ENCODE measurements at places on chromosomes 2 and 18. TPM values are rescaled to one million over a fixed set of nuclear protein-coding genes. Genes with fewer than 3 reads are reported as not detected.

The LYPD6 gene
- total RNA-seq: 0.42 TPM

The FOXD4L1 gene
- total RNA-seq: 2.5 TPM

DNA sequence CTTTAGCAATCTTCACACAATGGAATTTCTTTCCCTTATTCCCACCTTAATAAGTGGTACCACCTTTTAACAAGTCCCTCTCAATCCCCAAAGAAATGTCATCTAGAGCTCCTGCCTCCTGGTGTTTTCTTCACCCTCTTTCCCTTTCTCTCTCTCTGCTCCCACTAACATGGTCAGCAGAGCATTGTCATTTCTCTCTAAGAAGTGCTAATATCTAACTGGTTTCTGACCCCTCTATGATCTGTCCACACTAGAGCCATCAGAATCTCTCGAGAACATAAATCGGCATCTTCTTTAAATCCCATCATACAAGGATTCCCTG lies 161.2 kb upstream of the DTNA start:
- DNase-seq: no peak

The CACNB4 gene
- 0.33 TPM for total RNA-seq

The UGT1A10 gene
- not detected for total RNA-seq

The LIMS1 gene
- 29.5 TPM for total RNA-seq

- no peak for DNase-seq
Measured at GRCh38 chr2:181683518-181684453, 3.5 kb upstream of the NEUROD1 start.

DNA sequence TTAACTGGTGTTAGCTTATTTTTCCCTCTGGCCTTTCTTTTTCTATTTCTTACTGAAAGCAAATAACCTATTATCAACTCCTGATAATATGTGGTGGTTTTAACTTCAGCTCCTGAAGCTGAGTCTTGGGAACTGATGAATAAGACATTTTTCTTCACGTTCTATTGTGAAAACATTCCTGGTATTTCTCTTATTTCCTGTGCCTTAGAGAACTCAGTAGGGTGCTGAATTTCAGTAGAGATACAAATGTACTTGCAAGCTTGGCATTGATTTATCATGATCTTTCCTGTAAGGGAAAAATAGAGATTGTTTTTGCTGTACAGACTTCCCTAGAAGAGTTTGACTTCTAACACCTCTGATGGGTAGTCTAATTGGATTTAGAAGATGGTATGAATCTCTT lies 52.8 kb upstream of the DCC start:
- no peak for DNase-seq

DNA sequence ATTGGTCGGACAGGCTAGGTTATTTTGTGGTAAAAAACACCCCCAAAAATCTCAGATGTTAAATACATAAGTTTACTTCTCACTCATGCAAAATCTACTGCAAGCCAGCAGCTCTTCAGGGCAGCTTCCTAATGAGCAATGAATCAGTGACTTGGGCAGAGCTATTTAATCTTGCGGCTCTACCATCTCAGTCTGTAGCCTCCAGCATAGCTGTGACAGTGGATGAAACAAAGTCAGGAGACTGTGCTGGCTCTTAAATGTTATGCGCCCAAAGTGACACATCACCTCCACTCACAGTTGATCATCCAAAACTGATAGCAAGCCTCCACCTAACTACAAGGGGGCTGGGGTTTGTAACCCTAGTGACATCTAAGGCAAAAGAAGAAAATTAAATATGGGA lies 571.9 kb downstream of the METTL4 start:
- DNase-seq: no peak

DNA sequence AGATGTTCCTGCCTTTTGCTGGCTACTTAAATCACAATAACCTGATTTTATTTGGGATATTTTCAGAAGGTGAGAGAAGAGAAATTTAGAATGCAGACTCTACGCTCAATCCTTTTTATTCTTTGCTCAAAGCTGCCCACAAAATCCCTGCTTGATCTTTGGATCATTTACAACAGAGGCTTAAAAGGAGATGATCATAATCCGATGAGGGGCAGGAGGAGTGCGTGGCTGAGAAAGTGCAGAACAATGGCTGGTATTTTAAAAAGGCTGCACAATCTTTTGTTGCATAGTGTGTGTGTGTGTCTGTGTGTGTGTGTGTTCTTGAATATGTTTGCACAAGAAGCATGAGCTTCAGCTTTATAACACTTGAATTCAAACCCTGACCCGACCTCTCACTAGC lies 256.3 kb upstream of the MYT1L start:
- DNase-seq: no peak

DNA sequence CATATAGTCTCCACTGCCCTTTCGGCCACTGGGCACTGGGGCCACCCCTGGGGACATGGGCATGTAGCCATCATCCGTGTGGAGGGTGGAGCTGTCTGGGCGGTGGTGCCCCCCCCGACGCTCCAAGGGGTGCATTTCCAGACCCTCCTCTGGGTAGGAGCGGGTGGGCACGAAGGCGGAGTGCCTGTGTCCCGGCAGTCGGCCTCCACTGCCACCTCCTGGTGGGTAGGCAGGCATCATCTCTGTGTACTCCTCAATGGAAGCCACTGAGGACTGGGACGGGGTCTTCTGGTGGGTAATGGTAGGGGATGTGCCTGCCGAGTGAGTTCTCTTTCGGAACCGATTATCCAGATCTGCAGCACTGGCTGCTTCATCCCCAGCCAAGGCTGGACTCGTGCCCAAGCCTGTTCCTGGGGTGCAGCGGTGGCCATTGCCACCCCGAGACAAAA lies 2.8 kb downstream of the IRS1 start:
- DNase-seq: no peak

The MROH2A gene
- total RNA-seq: 0.08 TPM

DNA sequence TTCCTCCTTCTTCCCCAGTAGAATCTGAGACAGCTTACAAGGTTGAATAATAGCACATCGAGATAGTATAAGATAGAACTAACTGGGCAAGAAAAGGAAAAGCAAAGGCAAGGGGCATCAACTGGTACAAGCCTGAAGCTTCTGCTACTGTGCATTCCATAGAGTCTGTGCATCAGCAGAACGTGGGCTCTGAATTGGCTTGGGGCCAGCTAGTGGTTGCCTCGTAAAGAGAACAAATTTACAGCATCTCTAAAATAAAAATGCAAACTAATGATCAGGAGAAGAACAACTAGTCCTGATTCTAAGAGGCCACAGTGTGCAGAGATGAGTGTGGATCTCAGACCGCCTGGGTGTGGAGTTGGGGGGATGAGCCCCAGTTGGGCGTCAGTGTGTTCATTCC lies 36.6 kb downstream of the UPP2 start:
- no peak for DNase-seq

DNA sequence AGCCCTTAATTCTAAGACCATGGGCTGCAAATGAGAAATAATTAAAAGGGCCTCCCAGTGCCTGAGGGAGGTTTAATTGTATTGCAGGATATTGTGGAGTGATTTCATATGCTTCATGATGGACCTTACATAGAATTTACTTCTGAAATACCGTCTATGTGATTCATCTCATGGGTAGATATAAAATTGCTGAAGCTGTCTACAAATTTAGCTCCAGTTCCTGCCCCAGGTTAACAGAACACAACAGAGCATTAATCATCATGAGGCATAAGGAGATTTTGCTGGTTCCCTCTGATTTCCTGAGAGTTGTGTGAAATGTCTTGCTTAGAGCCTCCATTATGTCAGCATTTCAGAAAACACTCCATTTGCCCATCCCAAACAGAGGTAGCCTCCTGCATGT lies 770 bp downstream of the UPP2 start:
- no peak for DNase-seq

DNA sequence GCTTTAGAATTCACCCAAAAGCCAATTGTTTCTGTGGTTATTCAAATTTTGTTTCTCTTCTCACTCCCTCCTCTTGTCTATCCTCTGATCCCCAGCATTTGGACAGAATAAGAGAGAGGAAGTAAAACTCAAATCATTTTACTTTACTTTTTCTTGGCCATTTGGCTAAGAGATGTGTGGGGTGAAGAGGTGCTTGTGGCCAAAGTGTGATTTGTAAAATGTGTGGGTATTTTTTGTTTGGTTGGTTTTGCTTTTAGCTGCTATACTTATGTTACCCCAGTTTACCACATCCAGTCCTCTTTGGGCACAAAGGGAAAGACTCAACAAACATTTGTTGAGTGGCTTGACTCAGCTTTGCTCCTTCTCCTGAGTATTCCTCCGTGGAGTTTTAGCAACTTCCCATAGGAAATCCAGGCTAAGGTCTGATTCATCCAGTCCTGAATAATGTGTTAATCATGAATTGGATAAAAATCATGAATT lies 109.1 kb upstream of the CYP1B1 start:
- no peak for DNase-seq

- no peak for DNase-seq
Measured at GRCh38 chr2:226184540-226184939, 615.1 kb downstream of the IRS1 start.

- no peak for DNase-seq
Measured at GRCh38 chr2:222941510-222942032, 80.7 kb downstream of the ACSL3 start.

- no peak for DNase-seq
Measured at GRCh38 chr2:3420076-3420768, 40.7 kb downstream of the TRAPPC12 start.

DNA sequence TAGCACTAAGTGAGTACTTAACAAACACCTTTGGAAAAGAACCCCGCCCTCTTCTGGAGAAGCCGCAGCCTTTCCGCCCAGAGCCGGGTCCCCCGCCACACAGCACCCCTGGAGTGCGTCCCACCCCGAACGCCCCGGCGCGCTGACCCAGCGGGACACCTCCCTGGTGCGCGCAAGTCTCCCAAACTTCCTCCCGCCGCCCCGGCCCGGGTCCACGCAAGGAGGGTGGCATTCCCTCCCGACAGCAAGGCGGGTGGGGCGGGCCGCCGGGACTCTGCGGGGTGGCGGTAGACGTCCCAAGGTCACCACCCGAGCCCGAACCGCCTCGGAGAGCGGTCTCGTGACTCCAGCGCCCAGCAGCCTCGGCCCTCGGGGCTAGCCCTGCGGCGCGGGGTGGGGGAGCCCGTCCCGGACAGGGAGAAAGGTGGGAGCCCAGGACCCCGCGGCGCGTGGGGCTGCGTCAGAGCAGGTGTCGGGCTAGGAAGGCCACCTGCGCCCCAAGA lies 598 bp downstream of the CCDC93 start:
- DNase-seq: peak; percentile 49

- DNase-seq: peak; percentile 32
Measured at GRCh38 chr2:10486601-10487079, 38.5 kb upstream of the ODC1 start.

- DNase-seq: no peak
Measured at GRCh38 chr18:55790296-55790695, 202.3 kb upstream of the TCF4 start.

DNA sequence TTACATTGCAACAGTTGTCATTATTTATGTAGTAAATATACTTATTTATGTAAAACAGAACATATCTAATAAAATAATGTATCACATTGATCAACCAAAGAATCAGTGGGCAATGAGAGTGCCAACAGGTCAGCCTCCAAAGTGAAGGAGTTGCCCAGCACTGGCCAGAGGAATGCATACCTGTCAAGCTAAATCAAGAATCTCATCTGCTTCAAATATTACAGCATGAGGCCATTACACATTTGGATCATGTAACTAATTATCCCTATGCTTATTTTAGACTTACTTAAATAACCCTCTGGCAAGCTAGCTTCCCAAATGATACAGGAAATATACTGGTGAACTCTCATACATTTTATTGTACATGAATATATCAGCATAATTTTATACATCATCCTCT lies 1211.7 kb upstream of the ACVR2A start:
- no peak for DNase-seq

- DNase-seq: no peak
Measured at GRCh38 chr2:96324721-96325040, 436 bp upstream of the ITPRIPL1 start.

DNA sequence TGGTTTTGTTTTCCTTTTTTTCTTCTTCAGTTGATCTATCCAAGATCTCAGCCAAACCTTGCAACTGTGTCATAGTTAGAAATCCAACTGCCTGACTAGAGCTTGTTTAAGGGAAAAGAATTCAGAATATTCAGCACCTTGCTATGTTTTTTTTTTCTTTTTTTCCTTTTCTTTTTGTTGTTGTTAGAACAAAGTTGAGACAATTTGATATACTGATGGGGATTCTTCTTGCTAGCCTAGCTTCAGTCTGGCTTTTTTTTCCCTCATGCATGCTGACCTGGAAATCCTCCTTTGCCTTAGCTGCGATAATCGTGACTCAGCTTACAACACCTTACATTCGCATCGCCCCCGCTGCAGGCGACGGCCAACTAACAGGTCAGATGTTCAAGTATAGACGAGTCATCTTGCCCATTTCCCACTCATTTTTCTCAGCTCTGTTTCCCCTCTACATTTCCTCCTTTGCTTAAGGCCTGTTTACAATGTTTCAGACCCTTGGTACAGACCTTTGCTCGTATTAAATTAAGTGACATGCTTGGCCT lies 487.2 kb upstream of the RAB12 start:
- DNase-seq: no peak

DNA sequence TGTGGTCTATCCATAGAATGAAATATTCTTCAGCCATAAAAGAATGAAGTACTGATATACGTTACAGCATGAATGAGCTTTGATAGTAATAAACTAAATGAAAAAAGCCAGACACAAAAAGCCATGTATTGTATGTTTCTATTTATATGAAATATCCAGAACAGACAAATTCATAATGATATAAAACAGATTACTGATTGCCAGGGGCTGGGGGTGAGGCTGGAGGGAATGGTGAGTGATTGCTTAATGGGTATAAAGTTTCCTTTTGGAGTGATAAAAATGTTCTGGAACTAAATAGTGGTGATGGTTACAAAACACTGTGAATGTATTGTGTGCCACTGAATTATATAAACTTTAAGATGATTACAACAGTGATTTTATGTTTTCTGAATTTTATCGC lies 200.5 kb downstream of the MC4R start:
- no peak for DNase-seq

GRCh38 chr2:105744091-105744908 lies 412 bp upstream of the NCK2 start:
- peak; percentile 53 for DNase-seq

The ANKRD62 gene
- under 0.01 TPM for total RNA-seq

DNA sequence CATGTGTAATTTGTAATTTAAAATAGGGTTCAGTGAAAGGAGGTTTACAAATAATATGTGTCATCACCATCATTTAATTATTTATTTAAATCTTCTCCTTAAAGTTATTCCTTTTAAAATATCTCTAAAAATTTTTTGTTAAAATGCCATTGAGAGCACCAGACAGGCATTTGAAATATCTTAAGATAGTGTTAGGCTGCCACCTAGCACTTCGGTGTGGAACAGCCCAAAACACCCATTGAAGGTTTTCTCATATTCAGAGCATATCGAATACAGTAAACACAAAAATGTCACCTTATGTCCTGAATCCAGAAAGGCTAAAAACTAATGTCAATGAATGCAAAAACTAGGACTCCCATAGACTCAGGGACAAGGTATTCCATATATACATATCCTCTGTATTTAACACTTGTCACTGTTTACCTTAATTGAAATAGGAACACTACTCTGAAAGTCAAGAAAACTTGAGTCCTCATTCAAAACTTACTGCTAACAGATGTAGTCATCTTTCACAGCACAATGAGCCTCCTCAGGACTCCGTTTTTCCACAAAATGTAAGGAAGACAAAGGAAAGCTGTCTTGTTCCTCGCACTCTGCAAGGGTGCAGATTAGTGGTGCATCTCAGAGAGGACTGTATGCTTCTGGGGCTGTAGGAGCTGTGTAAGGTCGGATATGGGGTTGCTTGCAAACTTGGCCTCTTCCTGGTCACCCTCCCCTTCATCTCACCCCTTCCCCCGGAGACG lies 329.5 kb downstream of the PAX3 start:
- DNase-seq: no peak

All from liver (tissue), 10 donors.